CD4-positive, CD25-positive, alpha-beta regulatory T cell (primary cell): ENCODE measurements at places on chromosomes 2 and 18. TPM values are rescaled to one million over a fixed set of nuclear protein-coding genes. Genes with fewer than 3 reads are reported as not detected.
A peak's percentile ranks its signal among the peaks of the same experiment; 100 is the strongest.

SLC14A1 gene
- 35.1 TPM for total RNA-seq

POMC gene
- 3.8 TPM for total RNA-seq

UGT1A8 gene
- total RNA-seq: not detected

DNA sequence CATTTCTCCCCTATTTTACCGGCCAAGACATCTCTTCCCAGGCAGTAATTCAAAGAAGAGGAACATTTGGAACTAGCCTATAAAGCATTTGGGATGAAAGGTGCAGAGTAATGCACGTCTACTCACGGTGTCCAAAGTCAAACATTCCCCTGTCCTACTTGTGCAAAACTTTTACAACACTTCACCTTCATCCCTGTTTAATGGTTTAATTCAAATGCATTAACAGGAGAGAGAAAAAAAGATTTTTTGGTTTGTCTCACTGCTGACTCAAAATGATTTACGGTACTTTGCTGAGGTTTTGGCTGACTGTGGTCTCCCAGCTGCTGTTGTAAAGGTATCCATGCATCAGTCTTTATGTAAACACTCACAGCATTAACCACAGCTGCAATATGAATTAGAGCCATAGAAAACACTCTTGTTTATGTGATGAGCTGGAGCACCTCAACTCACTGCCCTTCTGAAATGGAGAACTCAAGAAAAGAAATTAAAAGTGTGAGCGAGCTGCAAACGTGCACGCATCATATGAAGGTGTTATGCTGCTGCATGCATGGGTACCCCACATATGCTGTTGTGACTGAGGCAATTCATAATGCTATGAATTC, 220.5 kb downstream of the PIEZO2 start:
- no peak for DNase-seq

GRCh38 chr18:56748698-56749268, 97.6 kb downstream of the WDR7 start:
- peak; percentile 50 for DNase-seq

- no peak for DNase-seq
Measured at GRCh38 chr2:183903026-183903425, 695.3 kb upstream of the ZNF804A start.

GRCh38 chr2:196598846-196599245, 40.7 kb upstream of the CCDC150 start:
- no peak for DNase-seq

GRCh38 chr2:123080331-123080730, 944.8 kb upstream of the CNTNAP5 start:
- no peak for DNase-seq

GRCh38 chr2:121266543-121267106, 18.4 kb downstream of the TFCP2L1 start:
- no peak for DNase-seq

DNA sequence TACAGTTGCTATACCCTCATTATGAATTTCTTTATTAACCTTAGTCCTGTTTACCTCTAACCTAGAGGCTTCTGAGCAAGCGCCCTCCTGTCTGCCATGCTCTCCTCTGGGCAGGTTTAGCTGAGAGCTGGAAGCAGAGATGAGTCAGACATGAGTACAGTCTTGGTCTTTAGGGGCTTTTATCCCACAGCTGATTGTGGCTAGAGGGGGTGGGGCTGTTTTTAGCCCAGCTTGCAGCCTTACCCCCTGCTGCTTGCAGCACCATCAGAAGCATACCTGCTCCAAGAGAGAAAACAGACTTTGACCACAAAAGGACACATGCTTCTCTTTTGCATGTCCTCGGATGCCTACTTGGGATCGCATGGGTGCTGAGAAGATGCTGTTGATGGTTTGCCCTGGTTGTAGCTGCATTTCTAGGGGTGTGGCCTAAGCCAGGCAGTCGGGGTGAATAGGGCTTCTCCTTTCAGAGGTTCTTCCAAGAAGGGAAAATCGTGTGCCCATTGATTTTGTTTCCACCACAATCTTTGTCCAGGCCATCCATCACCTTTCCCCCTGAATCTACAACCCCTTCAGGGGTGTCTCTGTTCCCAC, 115.0 kb upstream of the LGALSL start:
- no peak for DNase-seq

- no peak for DNase-seq
Measured at GRCh38 chr18:8359076-8359475, 250.2 kb upstream of the RAB12 start.

- DNase-seq: no peak
Measured at GRCh38 chr2:12044857-12045256, 298.4 kb downstream of the LPIN1 start.

DNA sequence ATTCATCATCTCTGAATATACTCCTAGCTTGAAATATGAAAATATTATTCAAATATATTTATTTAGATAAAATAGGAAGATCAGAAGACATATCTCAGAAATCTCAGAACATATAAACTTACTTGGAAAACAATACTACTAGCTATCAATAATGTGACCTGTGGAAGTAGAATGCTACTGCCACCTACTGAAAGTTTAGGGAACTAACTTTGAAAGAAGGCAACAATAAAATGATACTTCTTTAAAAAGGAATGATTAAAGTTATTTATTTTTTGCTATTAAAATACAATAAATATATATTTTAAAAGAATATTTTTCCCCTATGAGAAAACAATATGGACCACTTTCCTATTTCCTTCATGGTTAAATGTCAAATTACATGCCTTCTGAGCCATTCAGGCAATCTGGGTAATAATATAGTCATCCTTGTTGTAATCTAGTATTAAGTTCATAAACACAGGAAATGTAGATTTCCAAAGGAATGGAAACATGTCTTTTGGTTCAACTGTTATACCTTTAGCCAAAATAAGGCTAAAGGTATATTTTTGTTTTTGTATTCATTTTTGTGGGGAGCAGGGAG, 26.0 kb downstream of the ACADL start:
- DNase-seq: peak; percentile 40

- DNase-seq: no peak
Measured at GRCh38 chr2:106183101-106183696, 10.9 kb downstream of the UXS1 start.
